ENCODE measurements at places on chromosomes 5 and 9. TPM values are rescaled to one million over a fixed set of nuclear protein-coding genes. Genes with fewer than 3 reads are reported as not detected.

- no peak for DNase-seq
These were observed 145.7 kb upstream of the KLF4 start for GRCh38 chr9:107635101-107635802.

- no peak for DNase-seq
These were observed 454.0 kb downstream of the DIRAS2 start for GRCh38 chr9:90188656-90189055.

GRCh38 chr5:34817558-34818351 lies 21.2 kb upstream of the TTC23L start:
- DNase-seq = no peak

AFAP1L1 gene
- polyA plus RNA-seq = not detected

DNA sequence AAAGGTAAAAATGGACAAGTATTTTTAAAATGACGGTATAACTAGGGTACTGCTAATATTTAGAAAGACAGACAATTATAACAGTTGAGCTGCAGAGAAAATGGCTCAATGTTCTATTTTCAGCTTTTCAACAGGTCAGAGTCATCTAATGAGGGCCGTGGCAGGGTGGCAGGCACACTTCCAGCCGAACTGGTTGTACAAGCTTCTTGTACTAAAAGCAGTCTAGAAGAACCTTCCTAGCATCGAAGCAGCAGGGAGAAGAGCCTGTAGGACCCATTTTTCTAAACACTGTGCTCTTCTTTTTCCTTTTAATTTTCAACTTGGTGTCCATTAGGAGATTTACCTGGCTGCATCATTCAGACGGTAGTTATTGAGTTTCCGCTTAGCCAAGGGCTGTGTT lies 85.6 kb downstream of the SLC28A3 start:
- no peak for DNase-seq

GRCh38 chr9:114671605-114672004 lies 10.4 kb downstream of the TEX48 start:
- no peak for DNase-seq

SLC6A7 gene
- polyA plus RNA-seq = not detected

Measured in B cell (primary cell).